Stimulated activated CD8-positive, alpha-beta memory T cell treated with anti-CD3 and anti-CD28 coated beads, Interleukin-7, amount 100 ng/mL, for 48 hours (primary cell): ENCODE measurements at places on chromosomes 4 and X.
A peak's percentile ranks its signal among the peaks of the same experiment; 100 is the strongest.

GRCh38 chr4:108018040-108018883, 28.6 kb downstream of the HADH start:
- DNase-seq, result peak; percentile 60

DNA sequence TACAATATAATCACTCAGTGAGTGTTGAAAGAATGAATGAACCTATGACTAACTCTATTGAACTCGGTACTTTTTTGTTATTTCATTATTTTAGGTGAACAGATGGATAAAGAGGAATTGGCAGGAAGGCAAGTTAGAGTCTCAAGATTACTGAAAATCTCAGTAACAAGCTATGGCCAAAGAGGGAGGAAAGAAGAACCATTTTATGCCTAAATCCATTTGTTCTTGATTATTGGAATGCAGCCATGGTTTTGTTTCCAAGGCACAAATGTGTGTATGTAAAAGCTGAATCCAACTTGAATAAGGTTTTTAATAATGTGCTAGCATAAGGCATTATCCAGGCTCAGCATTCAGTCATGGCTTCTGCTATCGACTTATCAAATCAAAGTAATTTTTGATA, 196.4 kb downstream of the DTHD1 start:
- no peak for DNase-seq

DNA sequence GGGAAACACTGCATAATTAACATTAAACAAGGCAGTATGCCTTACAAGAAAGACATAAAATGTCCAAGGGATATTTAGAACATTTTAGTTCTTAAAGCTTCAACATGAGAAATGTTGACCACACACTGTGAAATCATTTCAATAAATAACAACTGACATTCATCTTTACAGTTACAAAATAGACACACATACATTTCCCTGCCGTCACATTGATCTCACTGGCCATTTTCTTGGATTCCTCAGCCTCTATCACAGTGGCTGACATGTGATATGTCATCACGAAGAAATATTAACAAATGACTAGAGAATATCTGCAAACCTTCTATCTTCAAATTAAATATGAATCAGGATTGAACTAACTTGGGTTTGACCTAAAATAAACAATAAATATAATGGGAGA, 1.9 kb downstream of the CXCL2 start:
- DNase-seq, result no peak

DNA sequence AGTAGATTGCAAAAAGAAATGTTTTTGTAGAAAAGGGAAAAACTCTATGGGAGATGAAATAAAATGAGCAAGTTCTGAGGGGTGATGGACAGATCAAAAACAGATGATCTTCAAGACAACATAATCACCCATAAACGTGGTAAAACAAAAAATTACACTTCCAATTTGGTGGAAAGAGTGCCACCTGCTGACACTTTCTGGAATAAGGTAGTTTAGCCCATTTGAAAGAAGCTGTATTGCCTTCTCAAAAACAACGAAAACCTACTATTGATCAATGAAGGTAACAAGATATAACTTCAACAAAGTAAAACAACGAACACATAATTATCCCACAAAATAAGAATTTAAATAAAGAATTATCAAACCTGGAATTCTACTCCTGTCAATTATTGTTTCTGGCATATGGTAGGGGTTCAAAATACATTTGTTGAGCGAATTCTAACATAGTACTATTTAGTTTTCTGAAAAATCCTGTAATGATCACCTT, 2.5 kb downstream of the COQ2 start:
- peak; percentile 29 for DNase-seq

GRCh38 chrX:135421932-135422809, at the start of gene SMIM10L2A:
SMIM10L2A (plus strand) TSS chrX:135421944; CDS start chrX:135422132, 188 bp downstream.
- no peak for DNase-seq

GRCh38 chrX:22300130-22300529, 27.4 kb downstream of the CBLL2 start:
- no peak for DNase-seq

DNA sequence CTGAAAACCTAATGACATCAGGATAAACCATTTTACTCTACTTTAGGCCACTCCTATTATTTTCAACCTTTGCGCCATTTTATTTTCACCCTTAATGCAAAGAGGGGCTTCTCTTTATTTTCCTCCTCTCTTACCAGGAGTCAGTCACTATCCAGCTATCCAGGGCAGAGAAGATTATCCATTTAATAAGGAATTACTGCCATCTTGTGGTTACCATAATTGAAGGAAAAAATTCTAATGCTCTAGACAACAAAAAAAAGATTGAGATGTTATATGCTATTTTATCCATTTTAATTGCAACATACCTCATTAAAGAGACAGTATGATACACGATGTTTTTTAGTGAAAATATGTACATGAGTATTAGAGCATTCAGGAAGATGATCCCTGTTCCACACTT, 514.5 kb upstream of the FAM241A start:
- no peak for DNase-seq

- no peak for DNase-seq
Measured at GRCh38 chrX:44937606-44938005, 64.6 kb downstream of the KDM6A start.

GRCh38 chr4:56348576-56348975, 38.7 kb downstream of the AASDH start:
- DNase-seq, result no peak

- DNase-seq, result no peak
Measured at GRCh38 chr4:18105030-18106011, 83.8 kb upstream of the LCORL start.

DNA sequence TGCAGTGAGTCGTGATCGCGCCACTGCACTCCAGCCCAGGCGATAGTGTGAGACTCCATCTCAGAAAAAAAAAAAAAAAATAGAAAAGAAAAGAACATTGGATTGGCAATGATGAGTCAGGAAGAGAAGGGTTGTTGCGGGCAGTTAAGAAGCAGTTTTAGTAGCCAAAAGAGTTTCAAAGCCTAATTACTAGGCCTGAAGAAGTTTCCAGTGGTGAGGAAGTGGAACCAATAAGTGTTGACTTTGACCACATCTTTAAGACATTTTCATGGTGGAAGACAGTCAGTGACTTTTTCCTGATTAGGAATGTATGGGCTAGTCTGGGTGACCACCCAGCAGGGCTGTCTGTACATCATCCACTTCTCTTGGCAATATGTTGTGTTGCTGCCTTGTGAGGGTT, 442.3 kb downstream of the AFF2 start:
- no peak for DNase-seq

GRCh38 chrX:43661521-43662240, 5.6 kb downstream of the MAOA start:
- DNase-seq, result no peak

GRCh38 chrX:24391389-24391788, 30.9 kb downstream of the SUPT20HL1 start:
- DNase-seq, result no peak

GRCh38 chr4:79315891-79316290, 10.0 kb downstream of the NAA11 start:
- DNase-seq, result no peak

DNA sequence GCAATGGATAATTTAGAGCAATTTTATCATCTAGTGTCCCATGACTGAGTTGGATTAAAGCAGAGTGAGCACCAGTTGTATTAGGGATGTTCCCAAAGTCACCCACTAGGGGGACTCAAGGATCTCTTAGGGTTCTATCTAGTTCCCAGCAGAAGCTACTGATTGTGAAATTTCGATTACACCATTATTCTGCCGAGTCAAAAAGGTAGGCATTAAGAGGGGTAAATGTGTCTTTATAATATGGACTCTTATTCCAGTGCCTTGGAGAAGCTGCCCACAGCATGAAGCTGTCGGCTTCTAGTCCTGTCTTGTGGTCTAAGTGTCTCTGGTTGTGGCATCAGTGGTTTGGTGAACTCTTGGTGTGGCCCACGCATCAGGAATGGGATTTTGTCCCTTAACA, 53.3 kb downstream of the RGS12 start:
- DNase-seq, result no peak

DNA sequence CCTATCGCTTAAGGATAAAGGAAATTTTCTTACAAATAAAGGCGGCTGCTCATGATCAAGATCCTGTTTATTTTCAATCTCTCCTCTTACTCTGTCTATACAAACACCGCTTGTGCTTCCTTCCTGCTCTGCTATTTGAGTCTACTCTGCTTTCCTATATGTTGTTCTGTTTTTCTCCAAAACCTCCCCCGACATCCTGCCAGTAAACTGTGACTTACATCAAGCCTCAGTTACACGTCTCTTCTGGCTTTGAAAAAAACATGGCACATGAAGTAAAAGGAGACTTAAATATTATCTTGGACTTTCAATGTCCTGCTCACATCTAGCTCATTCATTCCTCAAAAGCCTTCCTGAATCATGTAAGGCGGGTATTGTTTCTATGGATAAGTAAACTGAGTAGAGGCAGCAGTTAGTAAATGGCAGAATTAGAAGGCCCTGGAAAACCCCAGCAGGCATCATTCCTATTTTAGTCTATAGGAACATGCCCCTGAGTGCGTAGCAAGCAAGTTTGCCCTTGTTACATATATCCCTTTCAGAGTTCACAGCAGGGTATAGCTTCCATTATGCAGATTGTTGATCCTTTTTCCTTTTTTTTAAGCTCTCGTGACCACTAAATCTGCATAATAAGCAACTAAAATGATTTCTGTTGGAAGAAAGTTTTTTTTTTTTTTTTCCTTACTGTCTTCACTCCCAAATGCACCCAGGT, 280.1 kb downstream of the RAPGEF2 start:
- DNase-seq, result no peak

DNA sequence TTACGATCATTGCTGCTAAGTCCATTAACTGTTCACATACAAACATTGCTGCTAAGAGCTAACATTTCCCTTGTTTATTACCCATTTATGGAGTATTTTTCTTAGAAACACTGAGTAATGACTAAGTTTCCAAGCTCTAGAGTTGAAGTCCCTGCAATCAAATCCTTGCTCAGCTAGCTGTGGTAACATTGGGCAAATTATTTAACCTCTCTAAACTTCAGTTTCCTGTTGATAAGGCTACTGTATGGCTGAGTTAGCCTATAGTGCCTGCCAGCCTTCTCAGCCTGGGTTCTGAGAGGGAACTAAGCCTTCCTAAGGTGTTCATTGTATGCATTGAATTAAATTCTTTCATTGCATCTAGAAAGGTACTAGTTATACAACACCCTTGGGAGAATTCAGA, 15.2 kb upstream of the SCOC start:
- DNase-seq, result no peak

GRCh38 chr4:55079451-55080173, 45.8 kb downstream of the KDR start:
- no peak for DNase-seq

DNA sequence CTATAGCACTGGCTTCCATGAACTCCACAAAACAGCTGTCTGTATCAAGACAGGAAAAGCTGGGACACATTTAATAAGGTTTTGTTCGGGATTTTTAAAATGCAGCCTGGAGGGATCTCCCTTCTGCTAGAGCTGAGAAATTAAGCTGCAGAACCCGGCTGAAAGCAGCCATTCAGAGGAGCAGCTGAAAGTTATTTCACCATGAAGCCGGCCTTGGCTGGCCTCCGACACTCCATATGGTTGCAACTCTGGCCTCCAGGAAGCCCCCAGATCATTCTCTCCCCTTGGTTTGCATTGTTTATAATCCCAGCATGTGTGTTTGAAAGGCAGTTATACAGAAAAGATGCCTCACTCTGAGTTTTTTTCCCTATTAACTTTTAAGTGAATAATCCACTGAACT, 239.4 kb downstream of the SPATA18 start:
- no peak for DNase-seq

DNA sequence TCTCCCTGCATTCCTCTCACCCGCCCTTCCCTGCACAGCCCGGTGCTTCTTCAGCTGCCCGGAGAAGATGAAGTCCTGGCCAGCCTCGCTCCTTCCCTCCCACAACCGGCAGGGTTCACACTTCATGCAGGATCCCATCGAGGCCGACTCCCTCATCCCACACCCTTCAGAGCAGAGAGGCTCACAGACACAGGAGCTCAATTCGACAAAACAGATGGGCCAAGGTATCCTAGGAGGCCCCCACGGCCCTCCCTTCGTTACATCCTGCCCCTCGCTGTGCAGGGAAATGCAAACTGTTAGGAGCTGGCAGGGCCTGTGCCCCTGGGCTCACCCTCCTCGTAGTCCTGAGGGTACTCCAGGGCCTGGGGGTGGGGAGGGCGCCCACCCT, 238.1 kb downstream of the DHRSX start:
- DNase-seq, result no peak

GRCh38 chr4:41992967-41993857, 2.9 kb downstream of the SLC30A9 start:
- no peak for DNase-seq

DNA sequence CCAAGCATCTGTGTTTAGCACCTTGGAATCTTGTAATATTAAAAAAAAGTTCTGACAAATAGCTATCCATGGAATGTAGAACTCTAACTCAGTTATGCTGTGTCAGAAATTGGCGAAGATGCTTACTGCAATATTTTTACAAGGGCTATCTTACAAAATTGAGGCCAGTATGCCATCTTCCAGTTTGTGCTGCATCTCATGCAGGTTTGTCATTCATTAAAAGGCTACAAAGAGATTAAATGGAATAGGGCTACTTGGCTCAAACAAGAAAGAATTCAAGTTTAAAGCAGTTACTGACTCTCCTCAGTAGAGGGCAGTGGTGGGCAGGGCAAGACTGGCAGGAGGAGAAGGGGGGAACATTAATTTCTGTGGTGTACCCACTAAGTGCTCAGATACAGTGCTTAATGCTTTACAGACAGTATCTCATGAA, 66.5 kb downstream of the SHROOM4 start:
- no peak for DNase-seq

DNA sequence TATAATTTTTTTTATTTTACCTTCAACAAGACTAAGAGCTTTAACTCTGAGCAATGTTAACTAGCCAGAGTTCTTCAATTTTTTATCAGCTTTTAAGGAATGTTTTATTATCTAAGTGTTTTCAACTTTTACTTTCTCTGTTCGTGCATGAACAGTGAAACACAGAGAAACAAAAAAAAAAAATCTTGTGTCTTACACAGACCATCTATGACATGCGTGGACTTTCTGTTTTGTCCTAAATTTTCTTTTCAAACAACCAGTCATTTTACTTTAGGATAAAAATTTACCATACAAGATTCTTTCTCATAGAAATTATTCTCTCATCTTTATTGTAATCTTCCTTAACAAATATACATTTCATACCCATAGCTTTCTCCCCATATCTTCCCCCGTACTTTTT, 731.9 kb upstream of the PCDH10 start:
- DNase-seq, result no peak

DNA sequence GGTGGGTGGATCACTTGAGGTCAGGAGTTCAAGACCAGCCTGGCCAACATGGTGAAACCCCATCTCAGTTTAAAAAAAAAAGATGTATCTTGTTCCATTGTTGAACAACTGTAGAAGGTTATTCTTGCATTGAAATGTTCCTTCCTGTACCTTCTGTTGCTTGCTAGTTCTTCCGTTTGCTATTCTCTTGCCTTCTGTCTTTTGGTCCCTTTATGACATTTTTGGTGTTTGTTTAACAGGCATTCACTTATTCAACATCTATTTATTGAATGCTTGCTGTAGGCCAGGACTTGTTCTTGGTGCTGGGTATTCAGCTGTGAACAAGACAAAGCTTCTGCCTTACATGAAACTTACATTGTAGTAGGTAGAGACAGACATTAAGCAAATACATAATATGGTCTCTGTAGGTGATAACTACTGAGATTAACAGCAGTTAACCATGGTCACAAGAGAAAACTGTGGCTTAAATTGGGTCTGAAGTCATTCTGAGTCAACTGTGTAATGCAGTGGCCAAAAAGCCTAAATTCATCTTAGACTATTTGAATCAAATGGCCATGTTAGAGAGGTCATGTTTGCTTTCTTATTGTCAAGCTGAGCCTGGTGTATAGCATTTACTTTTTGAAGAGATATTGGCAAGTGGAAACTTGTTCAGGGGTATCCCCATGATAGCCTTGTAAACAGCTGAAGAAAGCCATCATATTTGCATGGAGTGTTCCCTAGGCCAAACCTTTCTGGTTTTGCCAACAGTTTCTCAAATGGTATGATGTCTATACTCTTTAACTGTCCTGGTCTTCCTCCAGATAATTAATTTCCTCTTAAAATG, 35.6 kb downstream of the GAB1 start:
- DNase-seq, result no peak
